NCI-H1930 (cell line): ENCODE measurements at places on chromosomes 2 and 18.

DNA sequence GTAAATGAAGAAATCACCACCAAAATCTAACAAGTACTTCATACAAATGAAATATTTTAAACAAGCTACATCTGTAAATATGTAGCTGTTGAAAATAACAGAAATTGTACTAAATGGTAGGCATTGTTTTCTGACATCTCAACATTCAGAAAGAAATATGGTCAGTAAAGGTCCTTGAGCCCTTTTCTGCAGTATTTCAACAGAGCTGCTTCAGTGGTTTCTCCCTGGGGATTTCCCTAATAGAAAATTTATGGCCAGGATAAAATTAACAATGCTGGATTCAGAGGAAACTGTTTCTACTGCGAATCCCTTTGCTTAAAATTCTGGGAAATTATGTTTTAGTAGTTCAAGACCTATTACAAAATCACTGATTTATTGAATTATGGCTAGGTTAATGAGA is 256.6 kb downstream of the PIEZO2 start:
- DNase-seq: peak; percentile 1

- DNase-seq: no peak
These were observed 457.7 kb downstream of the CBLN2 start for GRCh38 chr18:72086421-72086820.

GRCh38 chr2:55063713-55064323 is 13.6 kb upstream of the RTN4 start:
- DNase-seq: no peak

DNA sequence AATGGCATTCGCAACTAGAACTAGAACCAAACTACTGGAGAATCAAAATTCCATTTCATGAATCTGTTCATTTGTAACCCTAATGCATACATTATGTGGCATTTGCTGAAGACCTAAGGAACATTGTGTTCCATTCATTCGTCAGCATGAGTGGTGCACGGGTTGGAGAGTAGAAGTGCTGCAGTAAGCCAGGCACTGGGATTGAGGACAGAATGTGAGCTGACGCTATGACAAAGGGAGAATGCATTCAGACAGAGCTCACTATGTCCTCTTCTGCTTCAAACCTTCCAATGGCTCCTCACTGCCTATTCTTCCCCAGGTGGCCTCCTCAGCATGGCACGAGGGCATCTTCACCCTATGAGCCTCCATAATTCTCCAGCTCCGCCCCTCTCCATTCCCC is 6.3 kb upstream of the MYOM1 start:
- DNase-seq: no peak
